Right renal pelvis (tissue), 4 donors: ENCODE measurements at places on chromosomes 3 and 15.
A peak's percentile ranks its signal among the peaks of the same experiment; 100 is the strongest.

- no peak for DNase-seq
These were observed 20.2 kb upstream of the CPOX start for GRCh38 chr3:98613616-98614015.

- no peak for DNase-seq
These were observed 28.6 kb upstream of the ANKDD1A start for GRCh38 chr15:64883100-64883581.

DNA sequence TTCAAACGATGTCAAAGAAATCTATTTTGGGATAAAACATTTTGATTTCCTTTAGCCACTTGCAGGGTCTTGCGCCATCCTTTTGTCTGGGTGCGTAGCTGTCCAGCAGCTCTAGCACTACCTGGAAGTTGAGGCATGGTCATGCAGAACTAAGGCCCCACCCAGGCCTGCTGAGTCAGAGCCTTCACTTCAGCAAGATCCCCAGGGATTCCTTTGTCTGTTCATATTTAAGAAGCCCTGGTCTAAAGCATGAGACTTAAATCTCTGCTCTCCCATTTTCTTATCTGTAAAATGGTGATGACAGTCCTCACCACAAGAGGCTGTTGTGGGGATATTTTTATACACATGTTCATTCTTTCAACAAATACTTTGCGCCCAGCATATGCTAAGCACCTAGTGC, 99.0 kb upstream of the CTDSPL start:
- DNase-seq, result no peak

DNA sequence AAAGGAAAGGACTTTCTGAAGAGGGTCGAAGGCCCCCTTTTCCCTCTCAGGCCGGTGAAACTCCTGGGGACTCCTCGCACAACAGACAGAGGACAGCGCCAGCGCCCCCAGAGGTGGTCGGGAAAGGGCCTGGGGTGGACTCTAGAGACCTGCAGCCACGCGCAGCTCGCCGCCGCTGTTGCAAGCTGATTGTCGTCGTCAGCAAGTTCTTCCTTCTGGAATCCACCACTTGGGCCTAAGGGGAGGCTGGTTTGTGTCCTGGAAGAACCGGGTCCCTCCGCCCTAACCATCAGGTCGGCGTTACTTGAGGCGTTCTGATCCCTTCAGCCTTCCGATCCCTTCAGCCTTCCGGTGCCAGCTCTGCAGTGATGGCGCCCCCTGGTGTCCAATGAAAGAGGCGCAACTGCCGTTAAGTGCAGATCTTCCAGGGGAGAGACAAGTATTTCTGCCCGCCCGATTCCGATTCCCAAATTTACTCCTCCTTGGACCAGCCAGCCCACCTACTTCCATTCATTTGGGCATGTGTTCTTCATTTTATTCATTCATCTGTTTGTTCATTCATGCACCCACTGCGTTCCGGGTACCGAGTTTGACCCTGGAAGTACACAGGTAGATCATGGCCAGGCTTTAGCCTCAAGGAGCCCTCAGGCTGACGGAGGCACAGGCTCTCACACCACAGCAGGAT, 77.2 kb upstream of the SLC6A11 start:
- peak; percentile 52 for DNase-seq

GRCh38 chr3:194364652-194365434, 4.7 kb downstream of the LRRC15 start:
- DNase-seq, result no peak

- DNase-seq, result no peak
These were observed 16.0 kb upstream of the GPR171 start for GRCh38 chr3:151219056-151219455.

- no peak for DNase-seq
These were observed 59.8 kb downstream of the CHSY1 start for GRCh38 chr15:101192081-101192480.

- DNase-seq, result no peak
These were observed 71.1 kb upstream of the CLDN18 start for GRCh38 chr3:137938876-137939275.

GRCh38 chr15:63971427-63971805, 74.9 kb downstream of the DAPK2 start:
- no peak for DNase-seq
